Activated naive CD4-positive, alpha-beta T cell (primary cell): ENCODE measurements at places on chromosomes 5 and 9.

DNA sequence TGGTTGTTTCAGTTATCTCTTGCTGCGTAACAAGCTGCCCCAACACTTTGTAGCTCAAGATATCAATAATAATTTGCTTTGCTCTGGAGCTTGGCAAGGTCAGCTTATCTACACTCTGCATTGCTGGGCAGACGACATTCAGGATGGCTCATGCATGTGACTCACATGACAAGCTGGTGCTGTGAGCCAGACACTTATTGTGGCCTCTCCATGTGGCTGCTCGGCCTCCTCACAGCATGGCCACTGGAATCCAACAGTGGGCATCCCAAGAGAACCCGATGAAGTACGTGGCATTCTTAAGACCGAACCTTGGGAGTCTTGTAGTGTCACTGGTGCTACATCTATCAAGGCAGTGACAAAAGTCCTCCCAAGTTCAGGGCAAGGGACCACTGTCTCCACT, 94.2 kb upstream of the MVB12B start:
- no peak for DNase-seq

- DNase-seq: no peak
These were observed 57.6 kb downstream of the SPOCK1 start for GRCh38 chr5:137441476-137441875.

DNA sequence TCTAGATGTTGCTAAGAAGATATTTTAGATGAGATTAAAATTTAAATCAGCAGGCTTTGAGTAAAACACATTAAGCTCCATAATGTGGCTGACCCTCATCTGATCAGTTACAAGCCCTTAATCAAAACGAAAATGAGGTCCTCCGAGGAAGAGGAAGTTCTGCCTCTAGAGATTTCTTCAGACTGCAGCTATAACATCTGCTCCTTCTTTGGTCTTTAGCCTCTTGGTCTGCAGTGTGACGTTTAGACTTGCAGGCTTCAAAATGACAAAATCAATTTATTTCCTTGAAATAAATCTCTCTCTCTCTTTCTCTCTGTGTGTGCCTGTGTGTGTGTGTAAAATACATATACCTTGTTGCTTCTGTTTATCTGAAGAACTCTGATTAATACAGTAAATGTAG, 1429.8 kb upstream of the CDH9 start:
- no peak for DNase-seq

DNA sequence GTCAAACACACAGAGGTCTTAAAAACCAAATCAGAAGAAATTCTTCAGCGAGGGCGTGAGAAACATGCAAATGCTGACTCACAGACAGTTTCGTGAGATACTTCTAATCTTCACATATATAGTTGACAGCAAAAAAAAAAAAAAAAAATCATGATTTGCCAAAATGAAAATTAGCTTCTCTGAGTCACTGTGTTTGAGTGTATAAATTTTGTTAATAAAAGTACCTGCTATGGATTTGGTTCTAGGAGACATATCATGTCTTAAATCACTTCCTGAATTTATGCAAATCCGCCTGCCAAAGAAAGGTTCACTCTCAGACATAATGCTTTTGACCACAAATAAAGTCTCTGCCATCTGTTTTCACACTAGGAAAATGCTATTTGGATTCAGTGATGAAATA, 114.3 kb downstream of the SLC1A3 start:
- DNase-seq: no peak

DNA sequence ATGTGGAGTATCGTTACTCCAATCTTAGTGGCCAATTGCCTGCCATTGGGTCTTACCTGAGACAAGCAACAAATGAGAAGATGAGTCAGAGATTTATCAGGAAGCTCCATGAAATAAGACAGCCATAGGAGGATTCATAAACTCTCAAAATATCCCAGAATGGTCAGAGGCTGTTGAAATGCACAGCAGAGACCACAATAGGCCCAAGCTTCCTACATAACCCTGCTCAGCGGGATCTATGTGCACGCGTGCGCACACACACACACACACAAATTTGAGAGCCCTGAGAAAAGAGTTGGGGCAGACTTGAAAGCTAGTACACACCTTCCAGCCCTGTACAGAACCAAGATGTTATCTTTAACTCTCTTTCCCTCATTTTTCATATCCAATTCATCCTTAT, 9.8 kb downstream of the UIMC1 start:
- no peak for DNase-seq

DNA sequence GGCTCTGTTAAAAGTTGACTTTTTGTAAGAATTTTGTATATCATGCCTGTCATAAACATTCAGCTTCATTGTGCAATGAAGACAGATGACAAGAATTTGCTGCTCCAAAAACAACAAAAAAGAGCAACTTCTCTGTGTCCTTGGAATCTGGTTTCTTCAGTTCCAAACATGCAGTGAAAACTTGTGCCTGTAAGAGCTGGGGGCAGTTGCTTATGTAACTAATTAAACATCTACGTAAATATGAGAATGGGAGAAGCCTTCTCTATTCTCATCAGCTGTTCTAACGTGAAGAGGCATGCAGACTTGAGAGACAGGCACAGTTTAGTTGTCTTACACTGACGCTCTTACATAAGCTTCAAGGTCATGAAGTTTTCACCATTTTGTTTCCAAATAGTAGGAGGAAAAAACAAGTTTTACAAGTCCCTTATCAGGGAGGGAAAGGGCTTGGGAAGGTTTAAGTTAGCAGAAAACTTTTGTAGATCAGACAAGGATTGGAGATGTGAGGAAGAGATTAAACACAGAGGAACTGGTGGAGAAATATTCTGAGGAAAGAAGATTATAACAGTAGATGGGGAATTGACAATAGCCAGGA, 170.4 kb downstream of the RFK start:
- DNase-seq: no peak

- DNase-seq: no peak
These were observed 1133.2 kb upstream of the CDH18 start for GRCh38 chr5:21121213-21121612.

DNA sequence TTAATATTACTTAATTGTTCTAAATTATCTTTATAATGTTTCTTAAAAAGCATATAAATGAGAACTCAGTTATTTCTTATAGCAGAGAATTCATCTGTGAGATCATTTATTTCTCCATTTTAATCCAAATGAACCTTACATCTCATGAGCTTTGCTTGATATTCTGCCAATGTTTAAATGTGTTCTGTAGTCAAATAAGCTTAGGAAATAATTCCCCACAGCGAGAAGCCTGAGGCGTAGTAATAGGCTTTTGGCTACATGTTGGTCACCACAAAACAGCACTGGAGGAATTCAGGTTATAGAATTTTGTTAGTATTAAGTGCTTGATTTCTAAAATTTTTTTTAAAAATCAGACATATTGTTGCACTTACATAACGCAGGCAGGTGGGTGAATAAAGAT, 585.3 kb upstream of the RORB start:
- DNase-seq: no peak
